Cortex of kidney (tissue), 1 donor: ENCODE measurements at places on chromosomes 5 and 9.

GRCh38 chr9:71036501-71036900 lies 84.9 kb downstream of the TRPM3 start:
- DNase-seq = no peak

- DNase-seq = no peak
Measured at GRCh38 chr5:138623053-138623452, 47.9 kb upstream of the HSPA9 start.

DNA sequence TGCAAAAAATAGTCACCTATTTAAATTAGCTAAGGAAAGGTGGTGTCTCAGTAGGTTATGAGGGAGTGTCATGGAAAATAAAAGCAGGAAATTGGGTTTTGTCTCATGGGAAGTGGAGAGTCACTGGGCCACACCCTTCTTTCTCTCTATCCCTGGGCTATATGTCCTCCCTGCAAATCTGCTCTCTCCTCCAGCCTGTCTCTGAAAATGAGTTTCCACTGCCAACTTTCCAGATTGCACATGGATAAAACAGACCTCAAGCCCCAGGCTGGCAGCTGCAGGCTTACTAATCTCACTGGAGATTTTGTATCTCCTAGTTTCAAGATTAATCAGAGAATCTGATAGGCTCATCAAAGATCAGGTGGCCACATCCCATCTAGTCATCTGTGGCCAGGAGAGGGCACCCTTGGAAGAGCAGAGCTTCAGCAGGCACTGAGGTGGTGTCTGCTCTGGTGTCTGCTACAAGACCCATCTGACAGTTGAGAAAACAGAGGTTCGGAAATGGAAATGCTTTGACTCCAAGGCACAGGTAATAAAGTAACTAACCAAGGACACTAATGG lies 178.9 kb downstream of the MSX2 start:
- no peak for DNase-seq

DNA sequence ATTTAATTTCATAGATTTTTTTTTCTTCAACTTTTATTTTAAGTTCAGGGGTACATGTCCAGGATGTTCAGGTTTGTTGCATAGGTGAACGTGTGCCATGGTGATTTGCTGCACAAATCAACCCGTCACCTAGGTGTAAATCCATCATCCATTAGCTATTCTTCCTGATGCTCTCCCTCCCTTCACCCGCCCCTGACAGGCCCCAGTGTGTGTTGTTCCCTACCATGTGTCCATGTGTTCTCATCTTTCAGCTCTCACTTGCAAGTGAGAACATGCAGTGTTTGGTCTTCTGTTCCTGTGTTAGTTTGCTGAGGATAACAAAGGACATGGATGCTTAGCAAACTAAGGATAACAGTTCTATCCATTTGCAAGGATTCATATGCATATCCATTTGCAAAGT lies 209.1 kb upstream of the ADCY2 start:
- DNase-seq = no peak

DNA sequence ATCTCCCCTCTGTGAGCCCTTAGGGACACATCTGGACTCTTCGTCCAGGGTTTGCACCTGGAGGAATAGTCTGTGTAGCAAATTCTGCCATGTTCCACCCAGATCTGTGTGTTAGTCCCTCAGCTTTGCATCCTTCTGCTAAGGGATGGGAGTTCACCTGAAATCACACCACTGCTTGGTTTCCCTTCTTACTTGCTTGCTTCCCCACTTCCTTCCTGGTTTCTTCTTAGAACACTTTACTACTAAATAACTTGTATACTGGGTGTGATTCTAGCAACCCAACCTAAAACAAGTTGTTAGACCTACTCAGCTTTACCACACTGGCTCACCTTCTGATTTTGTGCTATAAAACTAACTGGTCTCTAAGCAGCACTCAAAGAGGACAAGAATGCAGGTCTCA lies 202.6 kb upstream of the MAP3K1 start:
- no peak for DNase-seq

GRCh38 chr9:36276781-36277181 lies 18.5 kb upstream of the GNE start:
- DNase-seq = no peak

GRCh38 chr5:79105868-79106267 lies 5.7 kb upstream of the BHMT start:
- DNase-seq = no peak

DNA sequence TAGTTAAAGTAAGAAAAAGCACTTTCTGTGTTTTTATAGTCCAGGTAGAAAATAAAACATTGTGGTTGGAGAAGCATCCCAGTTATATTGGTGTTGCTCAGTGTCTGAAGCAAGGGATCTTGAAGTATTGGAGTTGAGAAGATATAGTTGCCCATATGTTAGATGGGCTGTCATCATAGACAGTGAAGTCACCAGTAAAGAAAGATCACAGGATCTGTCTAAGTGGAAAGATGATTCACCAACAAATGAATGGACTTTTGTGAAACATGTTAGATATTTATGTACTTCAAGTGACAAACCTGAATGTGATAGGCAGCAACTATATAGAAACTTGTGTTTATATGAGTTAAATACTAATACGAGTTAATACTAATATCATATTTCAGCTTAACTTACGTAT lies 11.7 kb downstream of the OGN start:
- DNase-seq = no peak

- DNase-seq = no peak
Measured at GRCh38 chr9:99241106-99241505, 19.0 kb downstream of the SEC61B start.

- no peak for DNase-seq
Measured at GRCh38 chr5:175107028-175107588, 336.9 kb downstream of the DRD1 start.

DNA sequence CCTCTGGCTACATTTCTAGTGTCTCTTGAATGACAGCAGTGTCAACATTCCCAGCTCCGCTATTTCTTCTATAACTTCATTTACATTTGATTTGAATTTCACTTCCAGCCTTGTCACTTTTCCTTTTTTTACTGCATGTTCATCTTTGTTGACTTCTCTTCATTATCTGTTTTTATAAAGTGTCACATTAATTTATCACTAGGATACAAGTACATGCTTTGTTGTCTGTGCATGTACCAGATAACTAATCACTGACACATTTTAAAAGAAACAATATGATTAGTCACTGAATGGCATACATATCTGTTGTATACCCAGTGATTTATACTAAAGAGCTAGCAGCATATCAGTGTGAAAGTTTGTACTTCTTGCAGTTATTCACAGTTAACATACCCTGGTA lies 29.1 kb downstream of the ARSK start:
- no peak for DNase-seq

DNA sequence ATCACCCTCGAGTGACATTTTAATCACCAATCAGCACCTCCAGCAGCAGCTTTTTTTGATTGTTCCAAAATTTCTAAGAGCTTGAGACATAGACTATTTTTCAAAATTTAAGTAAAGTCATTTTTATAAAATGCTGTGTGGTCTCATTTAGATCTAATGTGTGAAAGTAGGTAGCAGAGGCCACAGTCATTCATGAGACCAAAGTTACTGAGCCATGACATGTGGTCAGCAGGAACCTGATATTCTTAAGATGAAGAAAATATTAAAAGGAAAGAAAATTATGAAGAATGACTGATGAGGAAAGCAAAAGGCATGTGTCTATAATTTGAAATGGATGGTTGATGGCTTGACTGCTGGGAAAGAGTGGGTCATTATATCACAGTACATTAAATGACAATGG lies 7.2 kb downstream of the FREM1 start:
- no peak for DNase-seq

DNA sequence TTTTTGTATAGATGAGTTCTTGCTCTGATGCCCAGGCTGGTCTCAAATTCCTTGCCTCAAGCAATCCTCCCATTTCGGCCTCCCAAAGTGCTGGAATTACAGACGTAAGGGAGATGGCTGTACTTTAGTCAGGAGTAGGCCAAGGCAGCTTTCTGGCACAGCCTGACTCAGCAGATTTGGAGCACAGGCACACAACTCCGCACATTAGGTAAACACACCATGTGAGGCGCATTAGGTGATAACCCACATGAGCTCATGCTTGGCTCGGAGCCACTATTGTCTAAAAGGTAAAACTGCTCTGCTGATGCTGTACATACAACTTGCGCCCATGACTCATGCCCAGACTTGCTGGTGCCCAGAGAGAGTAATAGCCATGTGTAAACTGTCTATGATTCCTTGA lies 1157.9 kb downstream of the TAF11L14 start:
- no peak for DNase-seq

DNA sequence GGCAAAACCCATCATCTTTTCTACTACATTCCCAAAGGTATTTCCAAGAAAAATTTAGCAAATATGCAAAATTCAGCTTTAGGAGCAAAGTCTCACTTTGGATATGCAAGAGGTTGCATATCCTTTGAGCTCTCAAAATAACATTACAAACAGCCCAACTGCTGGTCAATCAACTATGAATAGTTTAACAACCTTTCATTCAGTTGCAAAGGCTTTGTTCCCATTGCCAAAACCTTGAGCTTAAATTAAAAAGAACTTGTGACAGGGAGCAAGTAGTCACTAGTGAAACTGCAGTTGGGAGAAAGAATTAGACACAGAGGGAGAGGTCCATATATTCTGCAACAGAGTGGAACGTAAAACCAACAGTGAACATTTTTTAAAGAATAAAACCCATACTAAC lies 8.8 kb downstream of the ZNF608 start:
- DNase-seq = no peak

- DNase-seq = no peak
Measured at GRCh38 chr9:19085295-19085694, 17.4 kb downstream of the HAUS6 start.

- DNase-seq = no peak
Measured at GRCh38 chr9:124309667-124310084, 51.9 kb downstream of the NEK6 start.

- DNase-seq = no peak
Measured at GRCh38 chr5:132421462-132421861, 52.0 kb downstream of the SLC22A5 start.

- no peak for DNase-seq
Measured at GRCh38 chr9:119907056-119907455, 537.8 kb upstream of the BRINP1 start.

DNA sequence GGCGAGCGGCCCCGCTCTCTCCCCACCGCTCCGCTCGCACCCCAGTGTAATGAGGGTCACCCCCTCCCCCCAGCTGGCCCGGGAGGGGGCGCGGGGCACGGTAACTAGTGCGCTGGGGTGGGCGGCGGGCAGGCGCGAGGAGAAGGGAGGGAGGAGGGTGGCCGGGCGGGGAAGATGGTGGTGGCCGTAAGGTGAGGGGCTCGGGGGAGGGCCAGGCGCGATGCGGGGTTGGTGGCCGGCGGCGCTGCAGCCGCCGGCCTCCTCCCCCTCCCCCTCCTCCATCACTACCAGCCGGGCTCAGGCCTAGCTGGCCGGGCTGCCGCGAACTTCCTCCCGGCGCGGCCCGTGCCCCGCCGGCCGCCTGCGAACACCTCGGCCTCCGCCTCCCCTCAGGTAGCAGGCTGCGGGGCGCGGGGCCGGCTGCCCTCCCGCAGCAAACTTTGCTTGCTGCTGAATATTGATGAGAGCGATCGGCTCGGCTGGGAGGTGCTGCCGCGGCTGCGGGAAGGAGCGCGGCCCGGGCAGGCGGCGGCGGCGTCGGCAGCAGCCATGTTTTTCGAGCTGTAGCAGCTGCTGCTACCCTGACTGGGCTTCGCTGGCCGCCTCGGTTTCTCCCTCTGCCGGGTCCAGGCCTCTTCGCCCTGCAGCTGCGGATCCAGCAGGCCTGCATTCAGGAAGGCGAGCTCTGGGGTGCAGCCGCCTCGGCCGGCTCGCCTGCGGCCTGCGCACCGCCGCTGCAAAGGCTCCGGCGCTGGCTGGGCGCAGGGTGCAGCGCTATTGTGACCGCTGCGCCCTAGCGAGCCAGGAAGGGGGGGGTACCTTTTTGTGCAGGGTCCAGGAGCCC lies 502 bp downstream of the NSD1 start:
- DNase-seq = no peak

DNA sequence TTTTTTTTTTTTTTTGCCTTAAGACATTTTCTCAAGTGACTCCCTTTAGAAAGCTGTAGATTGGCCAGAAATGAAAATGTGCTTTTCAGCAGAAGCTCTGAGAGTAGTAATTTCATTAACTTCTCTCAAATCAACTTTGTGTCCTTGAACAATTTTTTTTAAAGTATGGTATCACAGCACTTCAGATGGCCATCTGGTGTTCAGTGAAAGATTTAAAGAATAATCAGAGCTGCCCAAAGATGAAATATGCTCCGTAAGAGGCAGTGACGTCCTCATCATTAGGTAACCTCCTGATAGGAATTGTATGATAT lies 43.0 kb upstream of the PCAT7 start:
- no peak for DNase-seq

DNA sequence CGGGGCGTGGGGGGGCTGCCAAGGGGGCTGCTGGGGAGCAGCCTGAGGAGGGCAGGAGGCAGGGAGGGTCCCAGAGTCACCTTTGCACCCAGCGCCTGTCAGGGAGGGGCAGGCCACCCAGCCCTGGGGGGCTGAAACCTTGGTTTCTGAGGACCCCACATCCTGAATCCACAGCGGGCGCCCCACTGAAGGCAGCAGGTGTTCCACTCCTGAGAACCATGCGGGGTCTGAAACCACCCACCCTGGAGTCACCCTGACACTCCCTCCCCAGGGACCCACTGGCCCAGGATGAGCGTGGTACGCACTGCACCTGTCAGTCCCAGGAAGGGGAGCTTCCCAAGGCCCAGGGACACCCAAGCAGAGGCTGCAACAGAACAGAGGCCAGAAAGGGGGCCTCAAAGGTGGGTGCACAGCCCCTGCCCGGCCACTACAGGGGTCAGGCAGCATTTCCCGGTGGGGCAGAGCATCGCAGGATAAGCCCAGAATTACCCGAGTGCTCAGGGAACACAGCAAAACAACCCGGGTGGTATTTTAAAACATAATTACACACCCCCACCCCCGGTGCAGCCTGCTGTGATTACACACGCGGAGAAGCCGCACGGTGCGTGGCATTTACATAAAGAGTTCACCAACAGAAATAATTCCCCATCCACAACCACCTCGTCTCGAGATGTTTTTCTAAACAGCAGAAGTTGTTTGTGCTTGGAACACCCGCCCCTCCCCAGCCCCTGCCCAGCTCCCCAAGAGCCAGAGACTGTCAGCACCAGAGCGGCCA lies 57.3 kb upstream of the UBAC1 start:
- DNase-seq = no peak
